Mesendoderm (in vitro differentiated cells): ENCODE measurements at places on chromosomes 1 and 21.

GRCh38 chr1:212982430-212983152 lies 32.2 kb downstream of the VASH2 start:
- DNase-seq: no peak

DNA sequence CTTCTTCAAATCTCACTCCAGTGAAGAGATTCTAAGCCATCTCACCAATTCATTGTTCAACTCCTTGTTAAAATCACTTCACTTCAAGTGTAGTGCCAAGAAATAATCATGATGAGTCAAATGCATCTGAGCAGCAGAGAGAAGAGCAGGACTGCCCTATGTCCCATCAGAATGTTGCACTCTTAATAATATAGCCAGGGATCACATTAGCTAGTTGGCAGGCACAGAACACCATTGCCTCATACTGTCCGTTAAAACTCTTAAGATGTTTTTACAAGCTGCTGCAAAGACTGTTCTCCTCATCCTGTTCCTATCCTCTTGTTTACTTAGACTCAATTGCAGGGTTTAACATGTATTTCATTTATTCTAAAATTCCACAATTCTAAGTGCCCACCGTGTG lies 432.9 kb downstream of the PLPP3 start:
- no peak for DNase-seq

GRCh38 chr1:56758135-56758534 lies 61.1 kb downstream of the FYB2 start:
- peak; percentile 82 for DNase-seq

GRCh38 chr21:45571641-45572040 lies 29.4 kb upstream of the SLC19A1 start:
- no peak for DNase-seq

DNA sequence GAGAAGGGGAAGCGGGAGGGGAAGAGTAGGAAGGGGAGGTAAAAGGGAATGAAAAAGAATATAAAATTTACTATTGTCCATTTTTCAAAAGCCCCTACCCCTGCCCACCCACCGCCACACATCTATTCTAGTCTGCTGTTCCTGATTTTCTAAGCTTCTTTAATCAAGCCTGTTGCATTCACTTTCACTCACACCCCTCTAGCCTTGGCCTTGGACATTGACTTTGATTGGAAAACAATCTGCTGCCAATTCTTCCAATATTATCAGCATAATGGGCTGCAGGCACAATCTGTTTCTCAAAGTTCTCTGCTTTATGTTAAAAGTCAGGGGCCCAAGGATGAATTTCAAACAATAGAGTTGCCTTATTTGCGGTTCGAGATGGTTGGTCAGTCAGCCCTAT lies 281.2 kb downstream of the SETD4 start:
- DNase-seq: no peak

GRCh38 chr1:220754212-220754917 lies 6.2 kb downstream of the MTARC2 start:
- DNase-seq: no peak

GRCh38 chr1:109186733-109187086 lies 27.0 kb upstream of the SARS1 start:
- no peak for DNase-seq

- DNase-seq: no peak
These were observed 9.2 kb upstream of the TRAF3IP3 start for GRCh38 chr1:209746451-209747165.

DNA sequence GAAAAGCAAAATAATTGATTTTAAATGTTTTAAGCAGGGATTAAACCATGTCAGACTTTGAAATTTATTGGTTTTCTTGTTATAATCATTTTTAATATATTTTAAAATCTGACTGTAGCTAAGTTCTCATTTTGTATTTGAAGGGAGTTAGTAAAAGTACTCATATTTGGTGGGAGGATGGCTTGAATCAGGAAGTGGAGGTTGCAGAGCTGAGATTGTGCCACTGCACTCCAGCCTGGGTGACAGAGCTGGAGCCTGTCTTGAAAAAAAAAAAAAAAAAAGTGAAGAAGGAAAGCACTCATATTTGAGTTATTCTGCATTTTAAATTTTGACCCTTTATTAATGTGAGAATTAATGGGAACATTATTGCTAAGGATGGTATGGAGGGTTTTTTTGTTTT lies 106.0 kb downstream of the RABGAP1L start:
- no peak for DNase-seq

- DNase-seq: no peak
These were observed 149.1 kb downstream of the ZNF281 start for GRCh38 chr1:200260597-200261335.

DNA sequence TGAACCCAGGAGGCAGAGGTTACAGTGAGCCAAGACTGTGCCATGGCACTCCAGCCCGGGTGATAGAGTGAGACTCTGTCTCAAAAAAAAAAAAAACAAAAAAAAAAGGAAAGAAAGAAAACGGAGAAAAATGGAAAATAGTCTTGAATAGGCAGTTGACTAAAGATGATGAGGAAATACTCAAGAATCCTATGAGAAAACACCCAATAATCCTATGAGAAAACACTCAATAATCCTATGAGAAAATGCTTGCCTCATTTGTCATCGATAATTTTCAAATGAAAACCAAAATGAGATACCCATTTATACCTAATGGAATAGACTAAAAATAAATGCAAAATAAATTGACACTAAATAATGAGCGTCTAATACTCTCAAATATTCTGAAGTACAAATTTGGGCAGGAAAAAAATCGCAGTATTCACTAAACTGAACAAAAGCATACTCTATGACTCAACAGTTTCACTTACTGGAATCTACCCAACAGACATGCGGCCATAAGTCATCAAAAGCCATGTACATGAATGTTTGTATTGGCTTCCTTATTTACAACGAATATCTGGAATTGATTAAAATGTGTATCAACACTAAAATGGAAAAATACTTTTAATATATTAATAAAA lies 733.9 kb upstream of the CHRM3 start:
- DNase-seq: no peak

DNA sequence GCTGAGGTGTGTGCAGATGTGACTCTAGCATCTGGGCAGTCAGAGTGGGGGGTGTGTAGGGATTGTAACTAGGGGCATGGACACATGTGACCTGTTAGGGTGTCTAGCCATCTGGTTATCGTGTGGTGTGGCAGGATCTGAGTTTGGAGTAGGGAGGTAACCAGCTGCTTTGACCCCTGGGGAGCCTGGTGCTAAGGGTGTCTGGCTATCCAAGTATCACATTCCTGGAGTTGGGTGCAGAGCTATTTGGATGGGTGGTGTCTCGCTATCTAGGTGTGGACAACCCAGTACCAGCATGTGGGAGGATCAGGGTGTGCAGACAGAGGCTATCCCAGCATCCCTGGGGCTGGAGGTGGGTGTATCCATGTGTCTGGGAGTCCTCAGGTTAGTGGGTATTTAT lies 4.7 kb downstream of the PTPRU start:
- no peak for DNase-seq

GRCh38 chr21:42388740-42389448 lies 7.0 kb downstream of the TMPRSS3 start:
- DNase-seq: no peak

GRCh38 chr1:212035835-212036605 lies 472 bp downstream of the DTL start:
- DNase-seq: no peak
